ENCODE measurements at places on chromosomes 6 and 20. TPM values are rescaled to one million over a fixed set of nuclear protein-coding genes. Genes with fewer than 3 reads are reported as not detected.

RAMACL gene
- total RNA-seq: 0.28 TPM

WASF1 gene
- 10.6 TPM for total RNA-seq

RAD21L1 gene
- total RNA-seq: not detected

DDX43 gene
- total RNA-seq: 0.90 TPM

SRF gene
- total RNA-seq: 36.2 TPM

RAET1L gene
- total RNA-seq: not detected

SYS1 gene
- total RNA-seq: 29.9 TPM

CCM2L gene
- total RNA-seq: not detected

- no peak for ATAC-seq
Observed at GRCh38 chr20:19934792-19935491, 82.2 kb upstream of the NAA20 start.

GRCh38 chr6:106356378-106356777, 4.1 kb upstream of the CRYBG1 start:
- ATAC-seq: no peak

GRCh38 chr6:44967481-44967880, 360.6 kb upstream of the RUNX2 start:
- ATAC-seq: no peak

DNA sequence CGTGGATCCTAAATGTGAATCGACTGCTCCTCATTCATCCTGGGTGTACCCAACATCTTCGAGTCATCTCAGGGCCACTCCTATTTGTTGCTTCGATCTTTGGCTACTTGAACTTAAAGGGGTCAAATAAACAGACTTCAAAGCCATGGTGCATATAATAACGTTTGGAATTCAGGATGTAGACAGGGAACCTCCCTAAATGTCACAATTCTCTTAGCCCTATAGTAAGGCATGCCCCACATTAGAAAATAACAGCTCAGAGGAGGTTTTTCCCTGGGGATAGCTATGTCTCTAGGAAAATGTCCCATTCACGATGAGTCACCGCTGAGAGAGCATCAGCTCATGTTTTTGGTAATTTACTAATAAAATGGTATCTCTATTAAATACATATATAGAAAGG, 54.8 kb upstream of the BMP6 start:
- ATAC-seq: no peak

GRCh38 chr6:90106449-90106848, 190.2 kb downstream of the BACH2 start:
- ATAC-seq: peak; percentile 27

DNA sequence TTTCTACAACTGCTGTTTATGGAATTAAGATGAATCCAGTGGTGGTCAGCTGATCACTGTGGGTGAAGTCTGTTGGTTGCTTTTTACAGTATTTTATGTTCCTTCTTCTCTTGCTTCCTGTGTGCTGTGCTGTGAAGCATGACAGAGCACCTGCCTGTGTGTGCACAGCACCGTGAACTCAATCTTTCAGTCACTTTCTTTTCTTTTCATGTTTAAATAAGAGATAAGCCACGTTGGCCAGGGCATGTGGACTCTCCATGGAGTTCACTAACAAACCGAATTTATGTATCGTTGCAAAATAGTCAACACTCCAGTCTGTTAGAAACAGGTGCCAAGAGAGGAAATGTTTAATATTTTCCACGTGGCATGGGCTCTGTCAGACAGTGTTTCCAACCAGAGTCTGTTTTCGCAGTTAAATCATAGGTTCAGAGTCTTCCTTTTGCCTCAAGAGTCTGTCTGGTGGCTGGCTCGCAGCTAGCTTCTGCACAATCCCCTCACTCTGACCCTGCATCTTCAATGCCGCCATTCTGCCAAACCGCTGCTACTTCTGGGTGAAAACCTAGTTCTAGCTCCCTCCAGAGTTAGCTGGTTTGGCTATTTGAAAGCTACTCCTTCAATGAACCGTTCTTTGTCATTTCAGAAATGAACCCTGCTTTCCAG, 73.2 kb downstream of the QRSL1 start:
- ATAC-seq: no peak

DNA sequence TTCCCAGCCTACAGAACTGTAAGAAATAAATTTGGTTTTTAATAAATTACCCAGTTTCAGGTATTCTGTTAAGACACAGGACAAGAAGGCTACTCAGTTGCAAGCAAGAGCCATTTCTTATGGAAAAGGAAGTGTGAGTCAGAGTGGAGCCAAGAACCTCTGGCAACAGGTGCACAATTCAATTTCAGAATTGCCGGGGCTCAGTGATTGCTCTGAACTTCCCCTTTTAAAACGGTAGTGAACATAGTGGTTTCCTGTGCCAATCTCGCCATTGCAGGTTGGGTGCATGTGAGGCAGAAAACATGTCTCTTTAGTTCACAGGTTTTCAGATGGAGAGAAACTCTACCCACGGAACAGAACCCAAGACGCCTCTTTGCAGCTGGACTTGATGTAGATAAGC, 16.4 kb downstream of the PIGT start:
- no peak for ATAC-seq

DNA sequence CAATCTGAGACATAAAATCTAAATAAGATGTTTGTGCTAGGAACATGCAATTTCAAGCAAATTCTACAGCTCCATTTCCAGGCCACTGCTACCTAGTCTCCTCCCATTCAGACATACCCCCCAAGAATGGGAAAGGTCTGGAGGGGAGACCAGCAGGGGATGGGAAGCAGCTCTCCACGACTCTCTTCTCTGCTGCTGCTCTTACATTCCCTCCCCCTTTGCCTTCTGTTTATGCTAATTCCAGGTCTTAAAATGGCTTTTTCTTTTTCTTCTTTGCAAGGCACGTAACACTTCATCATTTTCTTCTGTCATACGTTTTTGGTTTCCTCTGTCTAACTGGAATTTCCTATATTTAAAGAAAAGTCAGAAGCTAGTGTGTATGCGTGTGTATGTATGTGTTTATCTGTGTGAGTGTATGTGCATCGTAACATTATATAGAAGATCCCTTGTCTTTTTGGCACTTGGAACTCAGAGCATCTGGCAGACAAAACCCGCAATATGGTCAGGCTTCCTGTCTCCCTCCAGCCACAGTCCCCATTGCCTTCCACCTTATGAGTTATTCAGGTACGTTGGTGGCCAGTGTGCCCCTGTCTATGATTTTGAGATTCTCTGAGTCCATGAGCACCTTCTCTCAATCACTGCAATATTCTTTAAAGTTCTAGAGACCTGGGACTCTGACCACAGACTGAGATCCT, 493.7 kb downstream of the BTBD3 start:
- ATAC-seq: no peak

- no peak for ATAC-seq
Observed at GRCh38 chr6:2447318-2447920, 202.0 kb upstream of the GMDS start.

- ATAC-seq: no peak
Observed at GRCh38 chr6:54681987-54682386, 164.6 kb upstream of the FAM83B start.

DNA sequence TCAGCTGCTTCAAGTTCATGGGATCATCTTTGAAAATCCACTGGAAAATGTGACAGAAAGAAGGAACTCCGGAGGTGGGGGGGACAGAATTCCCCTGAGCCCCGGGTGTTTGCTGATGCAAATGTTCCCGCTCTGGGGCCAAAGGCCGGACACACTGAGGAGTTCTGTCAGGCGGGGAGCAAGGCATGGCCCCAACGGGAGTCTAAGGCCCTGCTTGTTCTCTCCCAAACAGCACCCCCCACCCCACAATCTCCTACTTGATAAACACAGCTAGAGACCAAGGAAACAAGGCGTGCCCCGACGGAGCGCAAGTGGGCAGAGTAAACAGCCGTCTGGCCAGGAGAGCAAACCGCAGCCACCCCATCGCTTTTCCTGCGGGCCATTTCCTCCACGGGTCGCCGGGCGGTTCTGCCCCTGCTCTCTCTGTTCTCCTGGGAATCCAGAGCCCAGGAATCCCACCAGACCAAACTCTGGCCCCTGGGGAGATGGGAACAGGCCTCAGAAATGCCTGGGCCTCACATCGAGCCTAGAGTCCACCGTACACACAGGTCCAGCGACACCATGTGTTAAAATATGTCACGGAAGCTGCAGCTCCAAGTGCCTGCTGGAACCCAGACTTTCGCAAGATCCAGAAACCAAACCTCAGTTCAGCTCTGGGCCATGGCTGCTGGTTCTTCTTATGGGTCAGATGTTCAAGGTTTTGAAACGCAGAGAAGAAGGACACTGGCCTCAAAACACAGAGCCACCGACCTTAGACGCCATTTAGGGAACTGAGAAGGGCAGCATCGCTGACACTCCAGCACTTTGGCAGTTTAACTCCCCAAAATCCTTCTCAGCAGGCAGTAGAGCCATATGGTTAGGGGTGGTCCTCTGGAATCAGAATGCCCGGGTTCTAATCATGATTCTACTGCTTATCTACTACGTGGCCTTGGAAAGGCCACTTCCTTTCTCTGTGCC, 104.2 kb downstream of the PREX1 start:
- ATAC-seq: no peak

DNA sequence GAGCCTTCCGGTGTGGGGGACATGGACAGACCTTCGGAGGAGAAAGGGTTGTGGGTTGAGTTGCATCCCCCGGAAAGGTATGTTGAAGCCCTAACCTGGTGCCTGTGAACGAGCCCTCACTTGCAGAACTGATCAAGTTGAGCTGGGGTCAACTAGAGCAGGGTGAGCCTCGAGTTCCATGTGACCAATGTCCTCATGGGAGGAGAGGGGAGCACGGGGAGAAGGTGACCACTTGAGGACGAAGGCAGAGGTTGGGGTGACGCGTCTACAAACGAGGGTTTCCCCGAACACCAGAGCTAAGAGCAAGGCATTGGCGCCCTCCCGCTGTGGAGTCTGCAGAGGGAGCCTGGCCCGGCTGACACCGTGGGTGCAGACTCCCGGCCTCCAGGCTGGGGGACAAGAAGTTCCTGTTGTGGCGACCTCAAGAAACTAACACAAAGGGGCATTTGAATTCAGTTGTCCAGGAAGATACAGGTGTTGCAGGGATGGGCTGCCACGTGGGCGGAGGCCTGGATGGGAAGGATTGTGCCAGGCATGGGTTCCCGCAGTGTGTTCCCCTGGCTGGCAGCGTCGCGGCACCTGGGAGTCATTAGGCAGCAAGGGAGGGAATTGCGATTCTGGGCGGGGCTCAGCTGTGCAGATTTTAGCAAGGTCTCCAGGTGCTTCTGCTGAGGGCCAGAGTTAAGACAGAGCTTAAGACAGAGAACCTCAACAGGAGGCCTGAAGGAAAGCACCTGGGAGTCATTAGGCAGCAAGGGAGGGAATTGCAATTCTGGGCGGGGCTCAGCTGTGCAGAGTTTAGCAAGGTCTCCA, 20.4 kb upstream of the UNC93A start:
- no peak for ATAC-seq

DNA sequence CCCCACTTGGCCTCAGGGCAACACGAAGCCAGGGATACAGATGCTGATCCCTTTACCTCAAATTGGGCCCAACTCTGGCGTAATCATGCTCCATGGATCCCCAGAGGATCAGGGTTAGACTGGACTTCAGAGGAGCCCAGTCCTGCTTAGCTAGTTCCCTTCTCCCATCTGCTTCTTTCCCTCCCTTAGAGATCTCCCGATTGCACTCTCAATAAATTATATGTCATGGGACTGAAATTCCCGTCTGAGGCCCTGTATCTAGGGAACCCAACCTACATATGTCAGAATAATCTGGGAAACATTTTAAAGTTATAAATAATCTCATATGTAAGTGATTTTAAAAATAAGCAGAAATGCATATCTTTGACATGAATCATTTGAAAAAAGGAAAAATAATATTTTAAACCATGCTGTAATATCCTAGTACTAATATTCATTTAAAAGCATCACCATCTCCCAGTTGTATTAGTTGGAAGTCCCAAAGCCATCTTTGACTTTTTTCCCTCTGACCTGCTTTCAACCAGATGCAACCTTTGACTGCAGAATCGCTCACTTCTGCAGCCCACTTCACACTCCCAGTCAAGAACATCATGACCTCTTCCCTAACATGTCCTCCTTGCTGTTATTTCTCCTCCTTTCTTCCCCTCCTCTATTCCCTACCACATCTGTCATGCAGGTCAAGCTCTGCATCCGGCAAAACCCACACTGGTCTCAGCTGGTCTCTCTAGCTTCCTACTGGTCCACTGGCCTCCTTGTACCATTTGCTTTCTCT, 393.6 kb downstream of the BTBD3 start:
- ATAC-seq: no peak

DNA sequence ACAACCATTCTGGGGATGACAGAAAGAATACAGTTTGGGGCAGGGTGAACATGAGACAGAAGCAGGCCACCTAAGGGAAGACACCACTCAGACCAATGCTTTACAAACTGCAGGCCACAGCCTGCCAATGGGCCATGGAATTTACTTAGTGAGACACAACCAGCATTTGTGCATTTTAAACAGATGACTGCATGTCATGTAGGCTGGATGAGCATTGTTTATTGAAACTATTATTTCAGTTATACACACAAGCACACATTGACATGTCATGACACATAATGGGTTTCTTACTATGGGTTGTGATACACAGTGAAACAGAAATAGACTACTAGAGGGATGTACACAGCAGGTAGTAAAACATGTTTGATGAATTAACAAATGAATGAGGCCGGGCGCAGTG, 8.0 kb downstream of the PGM3 start:
- ATAC-seq: no peak

DNA sequence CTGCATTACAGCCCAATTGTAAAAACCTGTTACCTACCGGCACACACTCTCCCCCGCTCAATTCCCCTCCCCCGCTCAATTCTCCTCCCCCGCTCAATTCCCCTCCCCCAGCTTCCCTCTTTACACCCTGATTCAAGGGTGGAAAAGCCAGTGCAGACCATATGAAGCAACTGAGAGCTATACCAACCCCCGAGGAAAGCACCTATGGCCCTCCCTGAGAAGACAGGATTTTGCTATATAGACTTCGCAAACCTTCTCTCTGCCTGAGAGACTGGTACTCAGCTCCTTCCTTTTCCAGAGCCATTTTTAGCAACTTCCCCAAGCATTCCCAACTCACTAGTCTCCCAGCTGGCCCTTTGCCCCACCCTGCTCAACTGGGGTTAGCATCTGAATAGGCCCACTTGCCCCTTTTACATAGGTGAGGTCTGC, 7.6 kb downstream of the GNAS-AS1 start:
- ATAC-seq: no peak

All from activated T-helper 17 cell treated with anti-CD3 and anti-CD28 coated beads, Interleukin-2, amount 50 U/mL, for 72 hours (primary cell).